ENCODE measurements at places on chromosomes 1 and 21. TPM values are rescaled to one million over a fixed set of nuclear protein-coding genes. Genes with fewer than 3 reads are reported as not detected.

DNA sequence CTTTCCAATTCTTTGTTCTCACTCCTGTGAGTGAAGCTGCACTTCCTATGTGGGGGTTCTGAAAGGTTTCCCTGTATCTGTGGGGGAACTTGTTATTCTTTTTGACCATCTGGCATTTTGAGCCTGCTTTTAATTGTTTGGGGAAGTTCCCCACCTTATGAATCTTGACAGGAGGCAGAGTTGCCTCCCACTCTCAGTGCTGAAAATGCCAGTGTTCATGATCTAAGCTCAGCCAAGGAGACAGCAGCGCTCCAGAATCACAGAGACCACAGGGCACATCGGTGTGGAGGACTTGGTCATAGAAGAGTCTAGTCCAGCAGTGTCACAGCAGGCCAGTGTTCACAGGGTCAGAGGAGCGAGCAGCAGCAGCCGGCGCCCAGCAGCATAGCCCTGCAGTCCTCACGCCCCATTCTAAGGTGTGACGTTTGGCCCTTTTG lies 63.8 kb upstream of the PRDX6 start:
- peaks cover 4% of the 10 kb centered on the region for H3K4me1 ChIP-seq
- H3K36me3 ChIP-seq, result no peaks in the 10 kb centered on the region
- H3K27me3 ChIP-seq, result no peaks in the 10 kb centered on the region
- no peak for DNase-seq
- H3K4me3 ChIP-seq, result no peak overlapping the region

DNA sequence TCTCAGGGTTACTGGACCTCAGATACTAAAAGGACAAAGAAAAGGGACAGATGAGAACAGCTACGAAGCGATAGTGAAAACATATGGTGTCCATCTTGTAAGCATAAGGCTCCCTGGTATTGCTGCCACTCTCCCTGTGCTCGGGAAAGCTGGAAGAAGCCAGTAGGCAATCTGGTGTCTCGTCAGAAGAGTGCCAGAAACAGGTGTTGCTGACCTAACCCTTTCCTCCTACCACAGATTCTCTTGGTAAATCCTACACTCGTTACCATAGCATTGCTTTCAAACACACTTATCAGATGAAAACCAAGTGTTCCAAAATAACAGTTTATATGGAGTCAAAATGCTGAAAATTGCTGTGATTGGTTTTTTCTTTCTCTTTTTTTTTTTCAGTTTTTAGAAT lies 146.3 kb downstream of the NRIP1 start:
- H3K36me3 ChIP-seq, result no peaks in the 10 kb centered on the region
- no peaks in the 10 kb centered on the region for H3K27me3 ChIP-seq
- no peak overlapping the region for H3K27ac ChIP-seq
- H3K4me3 ChIP-seq, result no peak overlapping the region
- no peak for DNase-seq

DNA sequence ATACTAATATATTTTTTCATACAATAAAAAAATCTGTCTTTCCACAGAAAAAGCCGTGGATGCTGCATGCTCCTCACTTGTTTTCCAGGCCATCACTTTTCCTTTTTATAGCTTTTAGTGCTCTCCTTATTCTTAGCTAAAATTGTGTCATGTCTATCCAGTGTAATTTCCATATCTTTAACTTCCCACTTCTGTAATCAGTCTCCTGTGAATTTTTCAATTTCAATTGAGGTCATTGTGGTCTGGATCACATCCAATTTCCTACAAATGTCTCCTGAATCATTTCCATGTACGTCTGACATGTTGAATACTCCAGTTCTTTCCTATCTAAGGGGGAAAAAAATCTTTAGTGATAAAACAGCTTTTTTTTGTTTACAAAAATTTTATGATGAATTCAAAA lies 838.2 kb upstream of the B3GALT2 start:
- H3K27ac ChIP-seq, result peak overlapping the region; percentile 45
- DNase-seq, result peak; percentile 94
- peaks cover 11% of the 10 kb centered on the region for H3K4me1 ChIP-seq
- H3K4me3 ChIP-seq, result no peak overlapping the region
- no peaks in the 10 kb centered on the region for H3K36me3 ChIP-seq

DNA sequence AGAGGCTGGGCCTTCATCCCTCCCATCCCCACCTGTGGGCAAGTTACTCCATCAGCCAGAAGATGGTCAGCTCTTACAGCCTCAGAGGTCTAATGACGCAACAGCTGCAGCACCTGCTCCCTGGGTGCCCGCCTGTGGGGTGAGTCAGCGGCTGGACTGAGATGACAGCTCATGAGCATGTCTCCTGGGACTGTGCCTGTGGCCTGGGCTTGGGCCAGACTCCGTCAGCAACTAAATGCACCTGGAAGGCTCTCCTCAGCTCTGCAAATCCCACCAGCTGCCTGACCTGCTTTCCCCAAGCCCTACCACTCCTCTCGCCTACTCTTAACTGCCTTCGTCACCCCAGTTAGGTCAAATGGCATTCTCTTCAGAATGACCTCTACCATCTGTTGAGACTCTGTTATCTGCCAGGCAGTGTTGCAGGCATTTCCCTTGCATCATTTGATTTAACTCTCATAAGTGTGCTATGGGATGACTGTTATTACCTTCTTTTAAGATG lies 47.7 kb downstream of the ETS2 start:
- DNase-seq, result peak; percentile 88
- no peaks in the 10 kb centered on the region for H3K36me3 ChIP-seq
- H3K27me3 ChIP-seq, result no peaks in the 10 kb centered on the region
- peak overlapping the region; percentile 73 for H3K27ac ChIP-seq
- no peak overlapping the region for H3K4me3 ChIP-seq

- no peaks in the 10 kb centered on the region for H3K27me3 ChIP-seq
- no peak overlapping the region for H3K27ac ChIP-seq
- no peaks in the 10 kb centered on the region for H3K36me3 ChIP-seq
- H3K4me3 ChIP-seq, result no peak overlapping the region
These were observed 22.7 kb downstream of the NCF2 start for GRCh38 chr1:183567584-183567983.

- H3K27me3 ChIP-seq, result no peaks in the 10 kb centered on the region
- no peaks in the 10 kb centered on the region for H3K36me3 ChIP-seq
- H3K27ac ChIP-seq, result no peak overlapping the region
- DNase-seq, result no peak
These were observed 36.0 kb downstream of the ZNF281 start for GRCh38 chr1:200373811-200374231.

DNA sequence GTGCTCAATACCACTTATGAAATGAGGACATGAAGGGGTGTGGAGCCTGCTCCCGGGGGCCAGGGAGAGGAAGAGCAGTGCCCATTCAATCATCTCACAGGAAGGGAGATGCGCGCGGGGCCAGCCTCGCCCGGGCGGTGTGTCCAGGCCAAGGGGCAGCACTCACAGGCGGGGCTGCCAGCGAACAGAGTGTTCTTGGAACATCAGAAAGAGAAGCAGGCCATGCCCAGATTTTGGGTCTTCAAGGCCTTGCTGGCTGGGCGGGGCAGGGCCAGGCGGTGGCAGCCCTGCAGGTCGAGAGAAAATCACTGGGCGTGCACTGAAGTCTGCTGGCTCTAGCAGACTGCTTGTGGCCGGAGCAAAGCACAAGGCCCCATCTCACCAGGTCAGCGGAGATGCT lies 168.6 kb downstream of the PRDM16 start:
- DNase-seq, result no peak
- no peaks in the 10 kb centered on the region for H3K27me3 ChIP-seq
- no peak overlapping the region for H3K27ac ChIP-seq
- no peaks in the 10 kb centered on the region for H3K4me1 ChIP-seq
- H3K4me3 ChIP-seq, result no peak overlapping the region

- no peak for DNase-seq
- no peaks in the 10 kb centered on the region for H3K36me3 ChIP-seq
- no peak overlapping the region for H3K27ac ChIP-seq
- H3K27me3 ChIP-seq, result no peaks in the 10 kb centered on the region
These were observed 85.6 kb downstream of the FAM78B start for GRCh38 chr1:166080967-166081870.

DNA sequence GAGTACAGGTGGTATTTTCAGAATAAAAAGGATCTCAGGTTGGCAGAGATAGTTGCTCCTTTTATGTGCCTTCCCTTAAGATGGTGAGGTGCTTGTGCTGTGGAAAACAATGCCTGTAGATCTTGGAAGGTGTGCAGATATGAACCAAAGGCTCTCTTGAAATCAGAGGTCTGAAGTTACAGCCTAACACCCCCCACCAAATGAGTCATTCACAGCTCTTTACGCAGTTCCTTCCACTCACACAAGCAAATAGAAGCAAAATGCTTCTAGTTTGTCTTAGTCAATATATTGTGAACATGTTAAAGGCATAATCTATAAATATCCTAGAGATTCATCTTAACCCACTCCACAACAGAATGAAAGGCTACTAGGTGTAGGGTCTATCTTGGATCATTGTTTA lies 128.9 kb upstream of the NR5A2 start:
- no peaks in the 10 kb centered on the region for H3K36me3 ChIP-seq
- H3K4me1 ChIP-seq, result no peaks in the 10 kb centered on the region
- DNase-seq, result no peak
- no peak overlapping the region for H3K4me3 ChIP-seq
- no peak overlapping the region for H3K27ac ChIP-seq

DNA sequence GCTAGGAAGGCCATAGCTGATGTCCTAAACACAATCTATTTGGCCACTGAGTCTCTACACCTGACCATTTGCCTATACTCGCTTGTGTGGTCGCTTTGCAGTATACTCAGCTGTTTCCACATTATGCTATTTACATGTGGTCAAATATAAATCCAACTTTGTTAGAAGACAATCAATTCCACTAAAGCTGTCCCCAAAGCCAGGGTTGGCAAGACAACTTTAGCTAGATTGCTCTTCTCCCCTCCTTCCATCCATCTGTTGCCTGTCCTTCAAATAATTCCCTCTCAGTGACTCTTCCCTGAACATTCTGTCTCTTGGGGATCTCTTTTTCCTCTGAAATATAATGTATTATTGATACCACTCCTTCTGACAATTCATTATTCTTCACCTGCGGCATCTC lies 30.1 kb downstream of the AVPR1B start:
- peaks cover 7% of the 10 kb centered on the region for H3K27me3 ChIP-seq
- H3K4me3 ChIP-seq, result no peak overlapping the region
- no peak for DNase-seq
- no peaks in the 10 kb centered on the region for H3K36me3 ChIP-seq
- H3K4me1 ChIP-seq, result no peaks in the 10 kb centered on the region

GRCh38 chr1:235775246-235775860 lies 91.4 kb downstream of the LYST start:
- H3K27me3 ChIP-seq, result no peaks in the 10 kb centered on the region
- H3K4me1 ChIP-seq, result no peaks in the 10 kb centered on the region
- H3K4me3 ChIP-seq, result no peak overlapping the region
- H3K27ac ChIP-seq, result no peak overlapping the region

DNA sequence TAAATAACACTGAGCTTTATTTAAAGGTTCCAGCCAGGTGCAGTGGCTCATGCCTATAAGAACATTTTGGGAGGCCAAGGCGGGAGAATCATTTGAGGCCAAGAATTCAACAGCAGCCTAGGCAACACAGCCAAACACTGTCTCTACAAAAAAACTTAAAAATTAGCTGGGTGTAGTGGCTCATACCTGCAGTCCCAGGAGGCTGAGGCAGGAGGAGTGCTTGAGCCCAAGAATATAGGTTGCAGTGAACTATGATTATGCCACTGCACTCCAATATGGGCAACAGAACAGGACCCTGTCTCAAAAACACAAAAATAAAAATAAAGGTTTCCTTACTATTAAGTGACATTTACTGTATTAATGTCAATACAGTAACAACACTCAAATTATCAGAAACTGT lies 2.1 kb downstream of the TAF12 start:
- H3K27me3 ChIP-seq, result no peaks in the 10 kb centered on the region
- no peaks in the 10 kb centered on the region for H3K36me3 ChIP-seq
- H3K4me1 ChIP-seq, result peaks cover 16% of the 10 kb centered on the region
- H3K27ac ChIP-seq, result no peak overlapping the region

DNA sequence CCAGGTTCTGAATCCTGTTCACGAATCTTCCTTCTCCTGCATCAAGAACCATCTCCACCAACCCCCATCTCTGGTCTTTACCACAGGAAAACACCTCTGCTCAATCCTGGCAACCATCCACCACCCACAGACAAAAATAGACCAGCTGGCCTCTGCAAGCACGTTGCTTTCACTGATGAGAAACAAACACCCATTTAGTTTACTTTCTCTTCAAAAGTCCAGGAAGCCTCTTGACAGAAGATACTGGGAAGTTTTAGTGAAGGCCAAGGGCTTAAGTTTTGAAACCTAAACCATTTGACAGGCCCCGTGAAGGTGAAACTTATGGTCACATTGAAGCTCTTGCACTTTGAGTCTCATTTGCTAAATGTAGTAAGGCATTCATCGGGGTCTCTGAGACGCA lies 122.6 kb upstream of the PPP2R5A start:
- peak; percentile 57 for DNase-seq
- H3K36me3 ChIP-seq, result no peaks in the 10 kb centered on the region
- H3K4me1 ChIP-seq, result peaks cover 29% of the 10 kb centered on the region
- no peaks in the 10 kb centered on the region for H3K27me3 ChIP-seq
- no peak overlapping the region for H3K27ac ChIP-seq

DNA sequence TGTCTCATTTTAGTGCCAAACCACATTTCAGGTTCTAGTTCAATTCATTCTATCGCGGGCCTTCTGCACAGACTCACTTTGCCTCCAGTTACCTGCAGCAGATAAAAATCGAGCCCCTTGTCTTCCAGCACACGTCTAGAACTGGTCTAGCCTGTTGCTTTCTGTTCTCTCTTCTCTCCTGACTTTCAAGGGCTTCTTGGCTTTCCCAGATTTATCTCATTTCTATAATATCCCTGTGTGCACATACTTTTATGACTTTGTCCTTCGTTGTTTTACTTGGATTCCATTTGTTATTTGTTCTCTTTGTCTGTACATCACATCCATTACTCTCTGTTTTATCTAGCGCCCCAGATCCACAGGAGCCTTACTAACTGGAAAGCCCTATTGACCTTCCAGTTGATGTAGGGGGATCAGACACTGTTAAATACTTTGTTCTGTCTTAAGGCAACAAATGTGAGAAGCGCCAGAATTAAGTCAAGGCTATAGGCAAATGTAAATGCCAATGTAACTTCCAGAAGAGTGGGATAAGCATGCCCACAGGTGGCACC lies 284.5 kb upstream of the ADGRL4 start:
- H3K4me1 ChIP-seq, result peaks cover 9% of the 10 kb centered on the region
- no peak overlapping the region for H3K4me3 ChIP-seq
- H3K27ac ChIP-seq, result no peak overlapping the region
- DNase-seq, result no peak
- H3K27me3 ChIP-seq, result no peaks in the 10 kb centered on the region
- no peaks in the 10 kb centered on the region for H3K36me3 ChIP-seq

DNA sequence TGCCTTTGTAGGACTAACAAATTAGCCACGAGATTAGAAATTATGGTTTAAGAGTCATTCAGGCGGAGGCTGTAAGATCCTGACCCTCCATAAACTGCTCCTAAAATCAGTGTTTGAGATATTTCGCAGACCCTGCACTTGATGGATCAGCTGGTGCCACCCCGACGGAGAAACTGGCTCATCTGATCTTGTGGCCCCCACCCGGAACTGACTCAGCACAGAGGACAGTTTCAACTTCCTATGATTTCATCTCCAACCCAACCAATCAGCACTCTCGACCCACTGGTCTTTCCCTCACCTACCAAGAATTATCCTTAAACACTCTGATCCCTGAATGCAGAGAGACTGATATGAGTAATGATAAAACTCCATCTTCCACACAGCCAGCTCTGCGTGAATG lies 3.7 kb upstream of the JAM2 start:
- DNase-seq, result no peak
- H3K27ac ChIP-seq, result no peak overlapping the region

- no peaks in the 10 kb centered on the region for H3K36me3 ChIP-seq
- no peaks in the 10 kb centered on the region for H3K27me3 ChIP-seq
- H3K4me1 ChIP-seq, result peaks cover 2% of the 10 kb centered on the region
- no peak overlapping the region for H3K27ac ChIP-seq
These were observed 46.8 kb upstream of the ZC3H11B start for GRCh38 chr1:219659684-219660083.

Gene CYP4X1
- total RNA-seq, result 3.7 TPM

Gene LMX1A
- not detected for total RNA-seq

Gene GPX7
- 8.9 TPM for total RNA-seq

Gene DCLRE1B
- total RNA-seq, result 10.7 TPM
